ENCODE measurements at places on chromosomes 1 and 21. TPM values are rescaled to one million over a fixed set of nuclear protein-coding genes. Genes with fewer than 3 reads are reported as not detected.

Gene CCDC30
- total RNA-seq: 2.7 TPM

Gene HCRTR1
- total RNA-seq: not detected

Gene HSD11B1
- total RNA-seq: 7.1 TPM

Gene SCCPDH
- total RNA-seq: 69.1 TPM

Gene ADCY10
- total RNA-seq: not detected

DNA sequence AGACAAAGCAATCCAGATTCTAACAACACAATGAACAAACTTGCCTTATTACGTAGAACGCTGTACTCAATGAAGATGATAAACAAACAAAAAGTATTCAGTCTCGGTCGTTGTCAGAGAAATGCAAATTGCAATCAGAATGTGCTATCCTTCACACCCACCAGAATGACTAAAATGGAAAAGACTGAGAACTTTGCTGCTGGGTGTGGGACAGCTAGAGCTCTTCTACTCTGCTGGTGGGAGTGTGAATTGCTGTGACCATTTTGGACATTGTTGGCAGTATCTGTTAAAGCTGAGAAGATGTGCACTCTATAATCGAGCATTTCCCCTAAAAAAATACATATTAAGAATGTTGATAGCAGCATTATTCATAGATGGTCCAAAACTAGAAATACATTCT is 111.4 kb downstream of the PEX14 start:
- no peak overlapping the region for H3K4me3 ChIP-seq
- no peak overlapping the region for H3K27ac ChIP-seq
- no peaks in the 10 kb centered on the region for H3K4me1 ChIP-seq
- H3K36me3 ChIP-seq: no peaks in the 10 kb centered on the region

- peak overlapping the region; percentile 65 for H3K27ac ChIP-seq
- DNase-seq: peak; percentile 48
- H3K4me1 ChIP-seq: peaks cover 48% of the 10 kb centered on the region
- H3K36me3 ChIP-seq: no peaks in the 10 kb centered on the region
- no peaks in the 10 kb centered on the region for H3K27me3 ChIP-seq
Observed at GRCh38 chr1:59669752-59670312, 144.9 kb upstream of the HOOK1 start.

DNA sequence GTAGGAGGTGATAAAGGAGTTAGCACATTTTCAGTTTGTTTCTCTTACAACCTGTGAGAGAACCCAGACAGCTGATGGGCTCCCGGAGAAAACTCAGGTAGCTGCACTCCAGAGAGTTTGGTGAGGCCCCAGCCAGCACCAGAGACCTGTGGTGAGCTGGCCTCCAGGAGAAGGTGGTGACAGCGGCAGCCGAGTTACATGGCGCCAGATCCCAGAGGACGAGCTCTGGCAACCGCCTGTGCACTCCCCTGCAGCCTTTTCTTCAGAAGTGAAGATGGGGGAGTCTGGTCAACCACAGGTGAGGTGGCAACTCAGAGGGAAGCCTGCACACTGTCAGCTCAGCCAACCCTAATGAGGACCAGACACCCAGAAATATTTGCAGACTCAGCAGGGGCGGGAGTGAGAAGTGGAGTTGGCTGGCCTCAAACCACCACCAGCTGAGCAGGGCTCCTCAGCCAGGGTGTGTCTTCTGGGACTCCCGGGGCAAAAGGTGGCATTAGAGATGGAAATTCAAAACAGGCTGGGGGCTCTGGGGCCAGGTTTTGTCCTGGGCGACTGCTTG is 209.7 kb downstream of the SETD4 start:
- no peak overlapping the region for H3K4me3 ChIP-seq
- DNase-seq: no peak
- no peaks in the 10 kb centered on the region for H3K4me1 ChIP-seq
- no peak overlapping the region for H3K27ac ChIP-seq
- no peaks in the 10 kb centered on the region for H3K27me3 ChIP-seq

GRCh38 chr1:212745303-212745702 is 45.7 kb upstream of the BATF3 start:
- no peak overlapping the region for H3K4me3 ChIP-seq
- H3K4me1 ChIP-seq: peaks cover 10% of the 10 kb centered on the region
- H3K36me3 ChIP-seq: peaks cover 19% of the 10 kb centered on the region
- no peak overlapping the region for H3K27ac ChIP-seq
- H3K27me3 ChIP-seq: no peaks in the 10 kb centered on the region
- DNase-seq: no peak

- no peaks in the 10 kb centered on the region for H3K36me3 ChIP-seq
- no peak for DNase-seq
- no peak overlapping the region for H3K4me3 ChIP-seq
- H3K4me1 ChIP-seq: no peaks in the 10 kb centered on the region
Observed at GRCh38 chr1:4485398-4485797, 169.0 kb upstream of the AJAP1 start.

DNA sequence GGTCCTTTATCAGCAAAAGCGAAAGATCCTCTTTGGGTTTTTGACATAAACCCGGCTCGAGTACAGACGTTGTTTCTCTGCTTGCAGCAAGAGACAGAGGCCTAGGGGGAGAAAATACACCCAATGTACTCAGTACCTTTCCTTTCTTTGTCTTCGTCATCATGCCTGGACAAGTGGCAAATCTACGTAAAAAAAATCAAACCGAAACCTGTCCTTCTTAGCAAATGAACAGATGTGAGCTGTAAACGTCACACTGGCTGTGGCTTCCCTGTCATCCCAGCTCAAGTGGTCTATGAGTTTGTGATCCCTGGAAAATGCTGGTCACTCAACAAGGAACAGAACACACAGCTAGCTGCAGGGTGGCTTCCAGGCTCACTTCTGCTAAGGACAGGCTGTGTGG is 39.9 kb downstream of the STPG1 start:
- H3K27me3 ChIP-seq: no peaks in the 10 kb centered on the region
- peaks cover 46% of the 10 kb centered on the region for H3K36me3 ChIP-seq
- H3K27ac ChIP-seq: no peak overlapping the region
- H3K4me3 ChIP-seq: no peak overlapping the region
- no peaks in the 10 kb centered on the region for H3K4me1 ChIP-seq

DNA sequence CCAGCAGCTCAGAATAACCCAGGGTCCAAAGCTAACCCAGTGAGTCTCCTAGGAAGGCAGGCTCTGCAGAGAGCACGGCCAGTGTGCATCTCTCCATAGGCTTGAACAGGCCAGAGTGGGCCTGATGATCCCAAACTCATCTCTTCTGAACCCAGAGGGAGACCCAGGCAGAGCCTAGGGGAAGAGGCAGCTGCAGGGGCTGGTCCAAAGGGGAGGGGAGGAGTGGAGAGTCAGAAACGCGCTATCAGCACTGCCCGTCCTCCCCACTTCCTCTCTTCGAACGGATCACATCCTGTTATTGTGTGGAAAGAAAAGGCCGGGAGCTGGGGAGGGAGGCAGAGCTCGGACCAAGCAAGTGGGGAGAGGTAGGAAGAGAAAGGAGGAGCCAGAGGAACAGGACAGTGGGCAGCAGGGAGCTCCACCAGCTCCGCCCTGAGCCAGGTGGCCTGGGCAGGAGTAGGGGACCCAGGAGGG is 20.2 kb downstream of the TAL1 start:
- H3K36me3 ChIP-seq: no peaks in the 10 kb centered on the region
- no peak overlapping the region for H3K27ac ChIP-seq
- H3K4me1 ChIP-seq: peaks cover 4% of the 10 kb centered on the region
- H3K27me3 ChIP-seq: peaks cover 27% of the 10 kb centered on the region
- DNase-seq: no peak

- no peaks in the 10 kb centered on the region for H3K36me3 ChIP-seq
- no peak for DNase-seq
- no peaks in the 10 kb centered on the region for H3K4me1 ChIP-seq
- no peak overlapping the region for H3K4me3 ChIP-seq
- H3K27me3 ChIP-seq: peaks cover 44% of the 10 kb centered on the region
Observed at GRCh38 chr1:18175051-18175450, 67.5 kb downstream of the IGSF21 start.

DNA sequence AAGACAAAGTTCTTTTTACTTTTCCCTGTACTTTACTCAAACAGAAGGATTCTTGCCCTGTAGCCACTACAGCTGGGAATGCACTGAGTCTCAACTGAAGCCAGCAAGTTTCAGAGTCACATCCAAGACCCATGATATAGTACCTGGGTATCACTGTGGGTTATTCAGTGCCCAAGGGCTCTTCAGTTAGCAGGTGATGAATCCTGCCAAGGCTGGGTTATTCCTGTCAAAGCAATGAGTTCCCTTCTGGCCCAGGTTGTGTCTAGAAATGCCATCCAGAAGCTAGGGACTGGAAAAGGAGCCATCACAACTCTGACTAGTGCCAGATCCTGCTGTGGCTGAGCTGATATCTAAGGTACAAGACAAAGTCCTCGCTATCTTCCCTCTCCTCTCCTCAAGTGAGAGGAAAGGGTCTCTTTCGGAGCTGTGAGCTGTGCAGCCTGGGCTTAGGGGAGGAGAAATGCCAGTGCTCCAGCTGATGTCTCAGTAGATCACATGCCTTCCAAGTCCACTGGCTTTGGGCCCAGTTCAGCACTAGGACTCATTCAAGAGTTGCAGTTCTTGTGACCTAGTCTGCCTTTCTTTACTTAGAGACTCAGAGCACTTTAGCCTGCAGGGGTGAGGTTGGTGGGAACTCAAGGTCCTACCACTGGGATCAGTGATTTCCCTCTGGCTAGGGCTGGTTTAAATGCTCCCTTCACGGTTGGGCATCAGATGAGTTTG is 369.4 kb downstream of the TBX15 start:
- H3K27me3 ChIP-seq: no peaks in the 10 kb centered on the region
- no peaks in the 10 kb centered on the region for H3K36me3 ChIP-seq
- H3K4me3 ChIP-seq: no peak overlapping the region
- H3K27ac ChIP-seq: no peak overlapping the region

- no peaks in the 10 kb centered on the region for H3K36me3 ChIP-seq
- H3K4me3 ChIP-seq: no peak overlapping the region
- H3K4me1 ChIP-seq: no peaks in the 10 kb centered on the region
- no peak for DNase-seq
Observed at GRCh38 chr1:197424380-197424779, 156.3 kb downstream of the CRB1 start.

- H3K27ac ChIP-seq: no peak overlapping the region
- no peak for DNase-seq
- no peaks in the 10 kb centered on the region for H3K36me3 ChIP-seq
Observed at GRCh38 chr21:42539342-42539741, 25.7 kb downstream of the SLC37A1 start.

GRCh38 chr1:234214129-234214910 is 158.9 kb upstream of the COA6 start:
- H3K36me3 ChIP-seq: no peaks in the 10 kb centered on the region
- DNase-seq: no peak
- H3K4me3 ChIP-seq: peak overlapping the region; percentile 10
- H3K27ac ChIP-seq: no peak overlapping the region

GRCh38 chr1:53869454-53870117 is 20.0 kb downstream of the YIPF1 start:
- no peaks in the 10 kb centered on the region for H3K4me1 ChIP-seq
- no peaks in the 10 kb centered on the region for H3K27me3 ChIP-seq
- H3K4me3 ChIP-seq: no peak overlapping the region
- no peak for DNase-seq
- no peak overlapping the region for H3K27ac ChIP-seq
- peaks cover 7% of the 10 kb centered on the region for H3K36me3 ChIP-seq

DNA sequence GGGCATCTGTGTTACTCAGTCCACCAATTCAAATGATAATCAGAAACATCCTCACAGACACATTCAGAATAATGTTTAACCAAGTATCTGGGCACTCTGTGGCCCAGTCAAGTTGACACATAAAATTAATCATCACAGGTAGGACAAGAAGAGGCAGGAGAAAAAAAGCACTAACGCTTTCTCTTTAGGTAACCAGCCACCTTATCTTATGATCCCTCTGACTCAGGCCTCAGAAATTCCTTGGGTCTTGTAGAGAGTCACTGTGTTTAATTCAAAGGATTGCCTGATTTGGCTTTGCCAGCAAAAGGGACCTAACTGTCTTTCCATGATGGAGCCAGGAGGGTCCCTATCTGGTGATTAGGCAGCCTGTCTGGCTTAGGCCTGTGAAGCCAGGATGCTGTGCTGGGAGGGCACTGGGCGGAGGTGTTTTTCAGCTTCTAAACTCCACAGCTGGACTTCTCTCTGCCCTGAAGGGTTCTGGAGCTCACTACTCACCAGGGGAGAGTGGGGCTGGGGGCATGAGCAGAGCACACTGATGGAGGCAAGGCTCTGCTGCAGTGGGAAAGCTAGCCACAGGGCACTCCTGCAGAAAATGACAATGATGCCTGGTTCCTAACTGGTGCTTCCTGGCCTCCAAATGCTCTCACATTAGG is 36.4 kb upstream of the STUM start:
- H3K27ac ChIP-seq: no peak overlapping the region
- H3K36me3 ChIP-seq: no peaks in the 10 kb centered on the region
- H3K4me3 ChIP-seq: no peak overlapping the region

GRCh38 chr1:77594366-77595112 is 87.9 kb downstream of the ZZZ3 start:
- H3K4me3 ChIP-seq: no peak overlapping the region
- H3K4me1 ChIP-seq: no peaks in the 10 kb centered on the region

DNA sequence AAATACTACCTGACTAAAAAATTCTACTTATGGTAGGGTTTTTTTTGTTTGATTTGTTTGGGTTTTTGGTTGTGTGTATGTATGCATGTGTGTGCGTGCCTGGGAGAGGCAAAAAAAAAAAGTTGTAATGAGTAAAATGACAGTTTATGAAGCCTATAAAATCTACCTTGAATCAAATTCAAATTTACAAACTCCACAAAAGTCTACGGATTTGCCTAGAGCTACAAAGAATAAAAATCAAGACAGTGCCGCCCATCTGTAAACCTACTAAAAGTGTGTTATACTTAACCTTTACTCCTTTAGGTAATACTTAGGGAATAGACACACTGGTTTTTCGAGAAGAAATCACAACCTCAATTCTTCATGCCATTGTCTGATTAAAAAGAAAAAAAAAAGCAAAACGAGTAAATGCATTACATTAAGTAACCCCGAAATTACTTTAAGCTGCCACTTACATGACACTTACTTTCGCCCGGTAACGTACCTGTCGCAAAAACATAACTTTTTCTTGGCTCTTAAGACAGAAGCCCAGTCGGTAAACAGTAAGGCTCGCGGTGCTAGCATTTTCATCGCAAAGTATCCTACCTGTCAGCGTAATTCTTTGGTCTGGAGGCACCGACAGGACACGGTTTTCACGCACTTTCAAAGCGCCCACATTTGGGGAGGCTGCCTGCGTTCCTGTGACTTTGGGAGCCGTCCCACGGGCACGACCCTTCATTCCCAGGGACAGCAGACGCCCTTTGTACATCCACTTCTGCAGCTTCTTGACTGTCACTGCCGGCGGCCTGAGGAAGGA is 951 bp downstream of the SYDE2 start:
- peak overlapping the region; percentile 94 for H3K27ac ChIP-seq
- H3K36me3 ChIP-seq: no peaks in the 10 kb centered on the region
- peak overlapping the region; percentile 71 for H3K4me3 ChIP-seq
- no peaks in the 10 kb centered on the region for H3K4me1 ChIP-seq
- DNase-seq: no peak
- no peaks in the 10 kb centered on the region for H3K27me3 ChIP-seq
